ENCODE measurements at places on chromosomes 4 and X.

- DNase-seq: no peak
Observed at GRCh38 chrX:110417128-110417527, 58.5 kb downstream of the RTL9 start.

DNA sequence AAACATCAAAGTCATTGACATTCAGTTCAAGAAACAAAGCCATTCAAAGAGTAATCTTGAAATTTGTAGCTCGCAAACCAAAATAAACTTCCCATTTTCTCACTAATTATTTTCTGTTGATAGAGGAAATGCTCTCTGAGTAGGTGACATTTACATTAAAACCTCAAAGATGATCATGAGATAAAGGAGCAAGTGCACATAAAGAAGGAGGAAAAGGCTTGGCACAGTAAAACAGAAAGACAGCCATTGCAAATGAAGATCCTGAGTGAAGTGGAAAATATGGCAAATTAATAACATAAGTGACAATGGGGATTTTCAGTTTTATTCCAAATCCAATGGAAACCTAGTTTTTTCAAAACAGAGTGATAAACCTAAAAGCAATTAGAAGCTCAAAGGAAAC, 2320.8 kb downstream of the ARAP2 start:
- no peak for DNase-seq

- DNase-seq: no peak
Observed at GRCh38 chrX:23908219-23909004, 606 bp downstream of the CXorf58 start.

GRCh38 chrX:104419211-104419610, 146.8 kb upstream of the IL1RAPL2 start:
- DNase-seq: no peak

DNA sequence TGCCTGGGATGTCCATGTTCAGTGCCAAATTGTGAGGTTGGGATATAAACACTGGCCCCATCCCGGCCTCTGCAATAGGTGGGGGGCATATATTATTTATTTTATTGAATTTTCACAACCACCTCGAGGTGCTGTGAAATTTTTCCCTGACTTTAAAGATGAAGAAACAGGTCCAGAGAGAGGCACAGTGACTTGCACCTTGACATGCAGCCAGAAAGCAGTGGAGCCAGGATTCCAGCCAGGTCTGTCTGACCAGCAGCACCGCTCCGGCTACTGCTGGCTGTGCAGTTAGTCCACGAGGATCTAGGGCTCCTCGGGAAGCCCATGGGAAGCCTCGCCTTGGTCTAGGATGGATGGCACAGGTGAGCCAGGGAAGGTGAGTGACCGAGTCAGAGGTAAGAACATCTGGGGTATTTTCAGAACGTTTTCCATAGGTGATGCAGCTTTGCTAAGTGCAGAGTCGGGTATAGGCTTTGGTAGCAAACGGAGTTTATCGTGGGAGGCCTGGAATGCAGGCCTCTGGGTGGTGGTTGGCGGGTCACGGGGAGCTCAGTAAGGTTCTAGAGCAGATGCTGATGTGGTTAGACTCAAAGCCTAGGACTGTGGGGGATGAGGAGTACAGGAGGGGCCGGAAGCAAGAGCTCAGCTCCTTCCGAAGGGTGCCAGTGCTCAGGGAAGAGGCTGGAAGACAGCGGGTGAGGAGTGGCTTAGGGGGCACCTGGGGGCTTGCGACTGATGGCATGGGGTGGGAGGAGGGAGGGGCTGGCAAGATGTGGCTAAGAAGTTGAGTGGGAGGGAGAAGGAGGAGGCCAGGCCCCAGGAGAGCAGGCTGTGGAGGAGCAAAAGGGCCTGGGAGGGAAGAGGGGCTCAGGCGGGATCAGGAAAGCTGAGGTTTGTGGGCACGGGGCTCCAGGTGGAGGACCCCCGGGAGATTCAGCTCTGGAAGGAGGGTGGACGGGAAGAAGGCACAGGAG, 107.7 kb upstream of the LRPAP1 start:
- no peak for DNase-seq

DNA sequence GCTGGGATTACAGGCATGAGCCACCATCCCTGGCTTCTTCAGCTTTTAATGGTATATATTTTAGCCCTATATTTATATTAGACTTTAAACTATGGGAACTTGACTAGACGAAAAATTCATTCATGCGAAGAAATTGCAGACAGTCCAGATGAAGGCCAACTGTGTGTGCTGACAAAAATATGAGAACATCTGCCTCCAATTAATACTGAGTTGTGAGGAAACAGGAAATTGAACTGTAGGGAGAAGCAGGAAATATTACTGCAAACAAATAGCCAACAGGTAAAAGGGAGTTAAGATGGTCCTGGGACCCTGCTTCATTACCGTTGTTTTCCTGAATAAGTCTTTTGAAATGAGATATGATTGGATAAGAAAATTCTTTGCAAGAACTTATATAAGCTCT, 26.3 kb downstream of the MGARP start:
- no peak for DNase-seq
